ENCODE measurements at places on chromosomes 4 and X. TPM values are rescaled to one million over a fixed set of nuclear protein-coding genes. Genes with fewer than 3 reads are reported as not detected.

GRCh38 chr4:105933083-105933482 lies 37.8 kb downstream of the NPNT start:
- DNase-seq: no peak

DNA sequence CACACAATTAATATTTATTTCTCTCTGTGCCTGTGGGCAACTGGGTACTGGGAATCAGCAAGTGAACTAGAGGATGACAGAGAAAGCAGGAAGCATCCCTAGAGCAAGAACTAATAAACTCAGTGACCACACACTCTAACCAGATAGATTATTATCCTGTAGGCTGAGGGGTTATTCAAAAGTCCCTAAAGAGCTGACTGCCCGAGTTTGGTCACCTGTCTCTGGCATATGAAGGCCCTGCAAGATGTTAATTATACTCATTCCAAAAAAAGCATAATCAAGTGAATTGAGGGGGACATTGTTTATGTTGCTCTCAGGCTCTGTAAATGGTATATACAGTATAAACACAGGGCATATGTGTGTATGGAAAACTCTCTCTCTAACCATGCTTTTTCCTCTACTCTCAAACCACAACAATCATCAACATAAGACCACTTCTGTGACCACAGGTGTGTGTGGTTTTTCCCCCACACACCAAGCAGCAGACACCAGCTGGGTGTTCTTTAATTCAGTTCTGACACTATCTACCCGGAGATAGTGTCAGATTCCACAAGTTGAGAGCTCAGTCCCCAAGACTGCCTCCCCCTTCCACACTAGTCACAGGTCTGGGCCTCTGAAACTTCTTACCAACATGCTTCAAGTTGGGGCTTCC lies 6.2 kb upstream of the HPSE start:
- DNase-seq: no peak

Gene MAGEE2
- total RNA-seq: not detected

Gene CFAP99
- total RNA-seq: not detected

DNA sequence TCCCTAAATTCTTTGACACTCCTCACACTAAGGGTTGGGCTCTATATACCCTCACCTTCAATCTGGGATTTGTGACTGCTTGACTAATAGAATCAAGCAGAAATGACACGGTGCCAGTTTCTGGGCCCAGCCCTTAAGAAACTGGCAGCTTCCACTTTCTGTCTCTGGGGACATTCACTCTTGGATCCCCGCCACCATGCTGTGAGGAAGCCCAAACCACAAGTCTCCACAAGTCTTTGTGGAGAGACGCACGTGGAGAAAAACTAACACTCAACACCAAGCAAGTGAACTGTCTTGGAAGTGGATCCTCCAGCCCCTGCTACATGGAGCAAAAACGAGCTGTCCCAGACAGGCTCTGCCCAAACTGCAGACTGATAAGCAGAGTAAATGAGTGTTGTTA lies 1.1 kb upstream of the EDNRA start:
- DNase-seq: peak; percentile 80

GRCh38 chr4:26067035-26067434 lies 153.0 kb downstream of the SMIM20 start:
- no peak for DNase-seq

- no peak for DNase-seq
These were observed 131.8 kb upstream of the LIMCH1 start for GRCh38 chr4:41406113-41406516.
